ENCODE measurements at places on chromosomes 11 and 22.

GRCh38 chr11:122095681-122096262, 20.2 kb downstream of the BLID start:
- DNase-seq = no peak

DNA sequence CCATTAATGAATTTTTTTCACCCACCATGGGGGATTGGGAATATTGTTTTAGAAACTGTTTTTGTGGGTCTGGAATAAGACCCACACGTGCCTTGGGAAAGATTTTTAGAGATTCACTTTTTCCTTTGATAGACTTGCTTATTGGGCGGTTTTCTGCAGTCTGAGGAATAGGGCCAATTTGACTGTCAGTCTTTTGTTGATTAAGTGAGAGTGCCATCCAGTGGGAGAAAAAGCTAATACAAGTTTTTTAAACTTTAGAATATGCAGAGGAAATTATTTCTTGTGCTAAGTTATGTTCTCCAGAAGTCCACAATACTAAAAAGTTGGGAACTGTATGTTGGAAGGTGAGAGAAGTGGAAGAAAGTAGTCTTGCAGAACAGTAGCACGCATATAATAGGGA, 56.1 kb downstream of the PRMT3 start:
- peak; percentile 37 for DNase-seq

- DNase-seq = no peak
Observed at GRCh38 chr22:31227186-31227585, 15.1 kb downstream of the LIMK2 start.

DNA sequence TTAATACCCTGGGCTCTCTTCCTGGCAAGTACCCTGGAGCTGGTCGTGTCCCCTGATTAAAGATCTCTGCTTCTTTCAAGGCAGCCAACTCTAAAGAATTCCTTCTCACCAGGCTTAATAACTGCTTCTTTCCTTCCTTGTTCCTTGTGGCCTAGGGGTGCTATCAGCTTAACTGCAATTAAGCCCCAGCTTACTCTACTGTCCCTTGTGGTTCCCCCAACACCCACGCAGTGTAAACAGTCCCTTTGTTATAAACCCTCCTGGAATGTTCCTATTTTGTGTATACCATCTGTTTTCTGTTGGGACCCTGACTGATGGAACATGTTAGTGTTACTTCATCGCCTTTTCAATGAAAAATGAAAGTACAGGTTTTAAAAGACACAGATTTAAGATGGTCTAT, 126.4 kb upstream of the KIRREL3 start:
- DNase-seq = no peak

DNA sequence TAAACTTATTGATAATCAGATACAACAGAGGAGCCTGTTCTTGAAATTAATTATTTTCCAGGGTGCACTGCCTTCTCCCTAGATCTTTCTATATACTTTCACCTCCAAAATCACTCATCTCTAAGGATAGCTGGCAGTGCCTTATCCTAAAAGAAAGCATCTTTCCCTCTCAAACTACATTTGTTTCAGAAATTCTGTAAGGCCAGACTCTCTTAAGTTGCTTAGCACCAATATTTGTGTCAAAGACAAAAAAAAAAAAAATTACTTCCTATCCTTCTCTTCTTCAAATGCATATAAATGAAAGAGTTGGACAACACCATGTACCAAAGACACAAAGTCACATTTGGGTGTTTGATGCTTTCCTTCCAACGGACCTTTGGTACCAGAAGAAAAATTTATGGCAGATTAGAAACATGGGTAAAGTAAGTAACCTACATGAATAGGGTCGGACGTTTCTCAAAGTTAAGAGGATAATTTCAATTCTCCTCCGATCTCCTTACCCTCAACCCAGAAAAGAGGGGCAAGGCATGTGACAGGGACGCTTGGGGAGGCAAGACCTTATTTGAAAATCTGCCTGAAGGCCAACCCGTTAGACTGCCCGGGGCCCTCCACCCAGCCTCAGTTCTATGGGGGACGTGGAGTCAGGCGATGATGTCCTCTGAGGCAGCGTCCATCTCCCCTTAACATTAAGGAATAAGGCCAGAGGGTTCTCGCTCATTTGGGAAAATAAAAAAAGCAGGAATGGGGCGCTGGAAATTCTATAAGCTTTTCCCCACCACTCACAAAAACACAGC, 66.3 kb downstream of the ETS1 start:
- no peak for DNase-seq

GRCh38 chr11:2271327-2272227, 1.2 kb upstream of the ASCL2 start:
- no peak for DNase-seq

DNA sequence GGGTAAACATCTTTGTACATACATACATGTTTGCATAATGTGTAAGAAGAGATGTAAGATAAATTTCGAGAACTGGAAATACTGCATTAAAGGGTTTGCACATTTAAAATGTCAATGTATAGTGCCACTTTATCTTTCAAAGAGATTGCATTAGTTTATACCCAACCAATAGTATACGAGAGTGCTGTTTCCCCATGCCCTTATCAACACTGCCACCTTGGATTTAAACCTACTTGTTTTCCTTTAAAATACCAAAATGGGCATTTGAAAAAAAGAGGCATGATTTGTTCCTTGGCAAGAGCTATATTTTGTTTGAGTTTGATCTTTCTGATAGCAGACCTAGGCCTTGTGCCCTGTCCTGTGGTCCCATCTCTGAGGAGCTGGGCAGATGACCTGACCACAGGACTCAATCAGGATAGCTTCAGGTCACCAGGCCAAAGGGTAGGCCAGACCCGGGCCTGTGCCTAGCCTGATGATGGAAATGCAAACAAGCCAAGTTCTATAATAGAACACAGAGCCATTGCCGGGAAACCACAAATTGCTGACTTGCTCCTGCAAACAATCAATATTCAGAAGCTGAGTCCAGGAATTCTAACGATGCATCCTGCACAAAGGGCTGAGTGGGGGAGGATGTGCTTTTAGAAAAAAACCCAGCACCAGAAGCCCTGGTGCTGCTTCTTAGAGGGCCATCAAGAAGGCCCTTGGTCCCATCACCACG, 16.9 kb upstream of the ALG8 start:
- DNase-seq = no peak

Measured in spinal cord (tissue), 10 donors.